ENCODE measurements at places on chromosomes 1 and 21. TPM values are rescaled to one million over a fixed set of nuclear protein-coding genes. Genes with fewer than 3 reads are reported as not detected.

Gene OR2L13
- total RNA-seq, result not detected

DNA sequence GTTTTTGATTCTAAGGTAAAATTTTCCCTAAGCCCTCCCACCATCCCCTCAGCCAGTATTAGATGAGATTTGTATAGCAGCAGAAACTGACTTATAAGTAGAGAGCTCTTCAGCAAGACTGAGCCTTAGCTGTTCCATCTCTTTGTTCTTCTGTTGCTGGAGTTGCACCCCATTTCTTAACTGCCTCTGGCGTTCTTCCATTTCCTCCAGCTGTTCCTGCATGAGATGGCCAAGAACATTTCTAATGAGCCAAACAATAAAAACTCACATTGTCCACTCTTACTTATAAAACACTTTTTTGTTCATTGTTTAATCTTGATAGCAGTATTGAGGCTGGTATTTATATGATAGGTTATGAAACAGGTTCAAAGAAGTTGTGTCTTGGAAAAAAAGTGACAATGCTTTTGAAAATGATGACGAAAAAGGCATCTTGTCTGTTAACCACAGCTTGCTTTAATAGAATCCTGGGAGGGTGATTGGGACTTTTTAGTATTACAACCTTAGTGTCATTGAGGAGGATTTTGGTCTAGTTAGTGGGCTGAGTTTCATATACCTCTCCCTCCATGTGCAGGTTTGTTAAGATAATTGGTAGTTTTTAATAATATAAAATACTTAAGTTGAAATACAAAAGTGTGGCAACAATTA is 18.3 kb downstream of the SYNC start:
- no peak for DNase-seq

Gene CD1B
- total RNA-seq, result not detected

DNA sequence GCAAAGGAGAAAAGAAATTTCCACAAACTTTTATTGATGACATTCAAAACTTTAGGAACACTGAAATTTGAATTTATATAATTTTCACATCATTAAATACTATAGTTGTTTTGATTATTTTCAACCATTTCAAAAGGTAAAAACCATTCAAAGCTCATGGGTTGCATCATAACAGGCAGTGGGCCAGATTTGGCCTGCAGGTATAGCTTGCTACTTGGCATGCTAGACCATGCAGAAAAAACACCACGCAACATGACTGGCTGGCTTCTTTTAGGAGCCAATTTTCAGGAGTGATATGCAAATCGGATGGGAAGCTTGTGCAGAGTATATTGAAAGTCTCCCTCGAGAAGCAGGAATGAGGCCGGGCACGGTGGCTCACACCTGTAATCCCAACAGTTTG is 144.8 kb downstream of the GLUL start:
- DNase-seq, result no peak

DNA sequence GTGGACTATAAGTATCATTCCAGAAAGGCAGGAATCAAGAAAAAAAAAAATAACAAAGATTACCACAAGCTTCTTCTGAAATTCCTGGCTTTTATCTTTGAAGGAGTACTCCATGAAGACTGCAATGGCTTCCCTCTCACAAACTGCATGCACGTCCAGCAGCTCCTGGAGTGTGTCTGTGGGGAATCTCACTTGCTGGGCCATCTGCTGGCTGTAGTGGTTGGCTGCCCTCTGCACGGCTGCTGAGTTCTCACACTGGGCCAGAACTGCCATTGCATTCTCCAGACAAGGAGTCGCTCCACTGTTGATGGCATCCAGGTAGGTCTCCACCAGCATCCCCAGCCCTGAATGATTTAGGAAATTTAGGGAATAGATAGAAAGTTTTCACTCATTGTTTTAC is 23.3 kb upstream of the GBP2 start:
- no peak for DNase-seq
